ENCODE measurements at places on chromosomes 13 and 19. TPM values are rescaled to one million over a fixed set of nuclear protein-coding genes. Genes with fewer than 3 reads are reported as not detected.

- no peak for DNase-seq
These were observed 76.8 kb upstream of the SCEL start for GRCh38 chr13:77458736-77459135.

DNA sequence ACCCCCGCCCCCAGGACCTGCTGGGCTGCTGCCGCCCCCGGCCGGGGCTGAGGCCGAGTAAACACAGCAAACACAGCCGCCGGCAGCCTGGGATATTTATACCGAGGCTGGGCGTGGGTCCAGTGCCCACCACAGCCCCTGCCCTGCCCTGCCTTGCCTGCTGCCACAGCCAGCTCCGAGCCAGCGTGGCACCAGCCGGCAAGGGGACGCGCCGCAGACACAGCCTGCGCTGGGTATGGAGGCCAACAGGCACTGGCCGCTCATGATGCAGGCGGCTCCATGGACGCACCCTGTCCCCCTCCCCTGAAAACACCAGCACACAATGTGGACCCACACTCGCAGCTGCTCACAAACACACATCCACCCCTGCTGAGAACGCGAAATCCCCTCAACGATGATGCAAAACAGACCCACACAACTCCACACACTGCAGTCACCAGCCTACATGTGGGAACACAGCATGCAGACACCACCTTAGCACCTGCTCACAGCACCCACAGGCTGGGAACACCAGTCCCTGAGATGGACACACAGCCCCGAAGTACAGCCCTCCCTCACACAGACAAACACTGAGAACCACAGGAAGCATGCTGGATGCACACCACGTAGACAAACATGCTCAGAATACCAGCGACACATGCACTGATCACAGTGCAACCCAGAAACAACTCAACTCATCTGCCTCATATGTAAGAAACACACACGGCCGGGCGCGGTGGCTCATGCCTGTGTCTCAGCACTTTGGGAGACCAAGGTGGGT is 16.2 kb downstream of the CCDC97 start:
- peak; percentile 78 for DNase-seq

DNA sequence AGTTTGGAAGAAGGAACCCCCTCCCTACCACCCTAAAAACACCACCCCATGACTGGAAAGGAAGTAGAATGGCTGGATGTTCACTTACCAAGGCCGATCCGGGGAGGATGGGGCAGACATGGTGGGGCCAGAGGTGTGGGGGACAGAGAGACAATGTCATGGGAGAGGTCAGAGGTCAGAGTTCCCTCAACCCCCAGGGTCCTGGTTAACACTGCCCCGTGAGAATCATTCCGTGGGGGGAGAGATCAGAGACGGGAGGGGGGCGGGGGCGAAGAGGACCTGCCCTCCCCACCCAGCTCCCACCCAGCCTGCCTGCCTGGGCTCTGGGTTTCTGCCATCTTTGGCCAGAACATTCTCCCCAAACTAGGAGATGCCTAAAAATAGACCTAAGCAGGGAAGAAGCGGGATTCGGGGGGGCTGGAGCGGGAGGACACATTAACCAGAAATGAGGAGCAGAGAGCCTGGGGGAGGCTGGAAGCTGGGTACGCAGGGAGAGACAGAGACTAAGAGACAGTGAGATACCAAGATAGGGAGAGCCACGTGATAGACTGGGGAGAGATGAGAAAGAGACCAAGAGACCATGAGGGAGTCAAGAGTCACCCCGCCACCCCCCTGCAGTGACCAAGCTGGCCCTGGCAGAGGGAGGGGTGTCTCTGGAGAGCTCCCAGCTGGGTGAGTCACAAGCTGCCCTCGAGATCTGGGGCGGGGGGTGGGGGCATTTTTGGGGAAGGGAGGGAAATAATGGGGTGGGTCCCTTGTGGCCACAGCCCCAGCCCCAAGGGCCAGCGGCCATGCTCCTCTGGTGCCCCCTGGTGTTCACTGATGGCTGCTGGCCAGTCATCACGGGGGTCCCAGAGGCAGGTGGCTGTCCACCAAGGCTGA is 6.1 kb upstream of the KANK2 start:
- DNase-seq, result peak; percentile 58

Gene CEACAM8
- total RNA-seq, result not detected

Gene FPR1
- total RNA-seq, result not detected
